Eye (tissue), 1 donor: ENCODE measurements at places on chromosomes 4 and X.

GRCh38 chr4:171834640-171835039 is 21.4 kb downstream of the GALNTL6 start:
- no peak for DNase-seq

DNA sequence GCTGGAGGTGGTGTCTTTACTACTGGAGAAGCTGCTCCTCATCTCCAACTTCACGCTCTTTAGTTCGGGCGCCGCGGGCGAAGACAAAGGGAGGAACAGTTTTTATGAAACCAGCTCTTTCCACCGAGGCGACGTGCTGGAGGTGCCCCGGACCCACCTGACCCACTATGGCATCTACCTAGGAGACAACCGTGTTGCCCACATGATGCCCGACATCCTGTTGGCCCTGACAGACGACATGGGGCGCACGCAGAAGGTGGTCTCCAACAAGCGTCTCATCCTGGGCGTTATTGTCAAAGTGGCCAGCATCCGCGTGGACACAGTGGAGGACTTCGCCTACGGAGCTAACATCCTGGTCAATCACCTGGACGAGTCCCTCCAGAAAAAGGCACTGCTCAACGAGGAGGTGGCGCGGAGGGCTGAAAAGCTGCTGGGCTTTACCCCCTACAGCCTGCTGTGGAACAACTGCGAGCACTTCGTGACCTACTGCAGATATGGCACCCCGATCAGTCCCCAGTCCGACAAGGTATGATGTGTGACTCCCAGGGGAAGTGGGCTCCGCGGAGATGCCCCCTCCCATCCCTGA is 634 bp downstream of the LRAT start:
- DNase-seq, result peak; percentile 51

- DNase-seq, result peak; percentile 6
Measured at GRCh38 chr4:145012841-145013240, 85.2 kb downstream of the ANAPC10 start.

DNA sequence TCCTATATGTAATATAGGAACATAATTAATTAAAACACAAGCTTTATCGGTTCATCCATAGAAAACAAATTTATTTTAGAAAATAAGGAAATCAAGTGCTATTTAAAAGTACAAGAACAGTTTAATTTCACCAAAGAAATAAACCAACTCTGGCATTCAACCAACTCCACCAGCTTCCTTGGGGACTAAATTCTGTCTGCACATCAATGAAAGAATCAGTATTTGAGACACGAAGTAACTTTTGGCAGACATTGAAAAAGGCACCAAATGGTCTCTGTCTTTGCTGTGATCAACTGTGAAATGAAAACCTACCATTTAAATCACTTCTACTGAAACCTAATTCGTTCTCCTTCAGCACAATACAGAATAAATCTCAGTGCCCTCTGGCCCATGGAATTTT is 719.7 kb upstream of the GRIA3 start:
- no peak for DNase-seq

DNA sequence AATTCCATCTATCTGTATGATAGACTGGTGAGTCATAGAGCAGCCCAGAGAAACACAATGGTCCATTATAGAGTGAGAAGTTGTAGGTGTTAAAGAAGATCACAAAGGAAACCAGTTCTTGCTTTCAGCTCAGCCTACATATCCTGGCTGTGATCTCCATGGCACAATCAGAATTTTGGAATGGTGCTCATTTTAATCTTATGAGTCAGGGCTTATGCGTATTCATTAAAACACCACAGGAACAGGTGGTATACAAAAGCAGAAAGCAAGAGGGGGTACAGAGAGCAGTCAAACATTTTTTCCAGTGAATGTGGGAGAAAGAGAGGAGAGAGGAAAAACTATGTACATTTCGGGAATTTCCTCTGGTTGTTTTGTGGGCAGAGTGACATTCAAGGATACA is 126.9 kb downstream of the MFAP3L start:
- no peak for DNase-seq

GRCh38 chrX:66638591-66639500 is at the start of gene EDA2R:
EDA2R (minus strand) TSS chrX:66639078; CDS start chrX:66616020, 23,058 bp downstream.
- DNase-seq, result peak; percentile 70

DNA sequence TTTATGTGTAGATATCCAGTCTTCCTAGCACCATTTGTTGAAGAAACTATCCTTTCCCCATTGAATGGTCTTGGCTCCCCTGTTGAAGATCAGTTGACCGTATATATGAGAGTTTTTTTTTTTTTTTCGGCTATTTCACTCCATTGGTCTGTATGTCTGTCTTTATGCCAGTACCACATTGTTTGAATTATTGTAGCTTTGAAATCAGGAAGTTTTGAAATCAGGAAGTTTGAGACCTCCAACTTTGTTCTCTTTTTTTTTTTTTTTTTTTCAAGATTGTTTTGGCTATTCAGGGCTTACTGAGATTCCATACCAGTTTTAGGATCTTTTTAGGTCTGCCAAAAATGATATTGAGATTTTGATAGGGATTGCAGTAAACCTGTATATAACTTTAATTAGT is 4.3 kb upstream of the SCD5 start:
- no peak for DNase-seq

- no peak for DNase-seq
Measured at GRCh38 chr4:8192748-8193738, 6.0 kb upstream of the SH3TC1 start.

GRCh38 chr4:47471591-47471990 is 8.1 kb upstream of the COMMD8 start:
- DNase-seq, result no peak

GRCh38 chr4:82623121-82623683 is 61.4 kb upstream of the TMEM150C start:
- DNase-seq, result no peak

- DNase-seq, result no peak
Measured at GRCh38 chr4:80803337-80803736, 227.2 kb upstream of the BMP3 start.

DNA sequence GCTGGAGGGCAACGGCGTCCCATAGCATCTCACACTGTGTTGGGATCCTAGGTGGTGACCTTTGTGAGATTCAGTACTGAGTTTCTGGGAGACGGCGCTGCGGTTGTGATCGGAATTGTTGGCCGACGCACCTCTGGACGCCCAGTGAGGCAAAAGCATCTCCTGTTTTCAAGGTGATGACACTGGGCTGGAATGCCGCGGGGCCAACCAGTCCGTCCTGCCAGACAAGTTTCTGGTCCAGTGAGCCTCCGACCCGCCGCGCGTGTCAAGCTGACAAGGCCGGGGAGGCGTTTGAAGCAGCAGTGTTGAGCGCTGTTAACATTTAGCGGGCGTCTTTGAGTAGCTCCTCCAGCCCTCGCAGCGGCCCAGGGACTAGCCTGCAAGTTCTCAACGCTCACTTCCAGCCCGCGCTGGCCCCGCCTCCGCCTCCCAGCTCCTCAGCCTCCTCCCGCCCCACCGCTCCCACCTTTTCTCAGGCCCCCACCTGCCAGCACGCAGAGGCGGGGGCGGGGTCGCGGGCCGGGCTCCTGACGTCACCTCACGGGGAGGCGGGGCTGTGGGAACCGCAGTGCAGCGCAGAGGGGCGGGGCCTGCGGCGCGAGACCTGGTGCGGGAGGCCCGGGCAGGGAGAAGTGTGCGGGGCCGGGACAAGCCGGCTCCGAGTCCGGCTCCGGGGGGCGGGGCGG is 482 bp upstream of the CDS1 start:
- DNase-seq, result peak; percentile 97

- DNase-seq, result no peak
Measured at GRCh38 chrX:1151378-1152077, 60.9 kb downstream of the CRLF2 start.

DNA sequence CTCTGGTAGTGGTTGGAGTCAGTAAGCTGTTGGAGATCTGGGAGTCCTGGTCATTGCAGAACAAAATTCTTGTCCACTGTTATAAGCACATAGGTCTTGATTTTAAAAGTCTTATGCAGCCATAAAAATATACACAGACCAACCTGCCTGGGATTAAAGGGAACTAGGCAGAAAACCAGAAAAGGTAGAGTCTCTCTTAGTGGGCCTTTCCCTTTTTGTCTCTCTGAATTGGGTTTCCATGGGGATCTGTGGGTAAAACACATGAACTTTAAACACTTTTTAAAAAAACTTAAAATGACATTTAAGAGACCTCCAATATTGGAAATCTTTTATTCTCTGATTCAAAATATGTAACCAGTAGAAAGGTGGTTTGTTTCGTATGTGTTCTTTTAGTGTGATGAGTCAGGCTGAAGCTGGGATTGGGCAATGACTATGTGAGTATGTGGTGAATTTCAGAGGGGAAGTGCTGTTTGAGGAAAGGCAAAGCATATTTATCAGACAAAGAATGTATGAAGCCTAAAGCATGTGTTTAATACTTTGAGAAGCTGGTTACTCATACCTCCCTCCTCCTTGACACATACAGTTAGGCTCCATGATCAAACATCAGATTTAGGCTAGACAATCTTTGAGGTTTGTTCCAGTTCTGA is 29.6 kb downstream of the SLC16A2 start:
- DNase-seq, result no peak

- no peak for DNase-seq
Measured at GRCh38 chrX:129693354-129693753, 38.6 kb upstream of the APLN start.

DNA sequence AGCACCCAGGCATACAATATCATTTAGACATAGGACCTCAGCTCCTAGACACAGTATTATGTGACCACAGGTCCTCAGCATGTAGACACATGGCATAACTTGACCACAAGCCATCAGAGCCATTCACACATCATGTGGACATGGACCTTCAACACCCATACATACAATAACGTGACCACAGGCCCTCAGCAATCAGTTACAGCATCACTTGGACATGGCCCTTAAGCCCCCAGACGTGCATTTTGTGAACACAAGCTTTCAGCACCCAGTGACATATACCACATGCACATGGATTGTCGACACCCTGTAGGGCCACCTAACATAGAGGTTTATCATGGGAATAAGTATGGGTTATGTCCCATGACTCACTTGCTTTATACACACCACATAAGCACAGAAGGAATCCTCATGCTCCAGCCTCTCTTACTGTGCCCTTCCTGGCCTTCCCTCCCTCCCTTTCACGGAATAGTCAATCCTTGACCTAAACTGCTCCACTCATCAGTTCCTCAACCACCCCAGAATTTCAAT is 1.9 kb downstream of the TSPYL2 start:
- DNase-seq, result no peak

- peak; percentile 74 for DNase-seq
Measured at GRCh38 chrX:23901805-23902204, 5.9 kb downstream of the APOO start.

- DNase-seq, result no peak
Measured at GRCh38 chr4:31803526-31804195, 1083.5 kb downstream of the PCDH7 start.

- DNase-seq, result no peak
Measured at GRCh38 chr4:98674404-98675173, 16.2 kb upstream of the TSPAN5 start.

- DNase-seq, result peak; percentile 46
Measured at GRCh38 chr4:132809298-132810032, 339.6 kb upstream of the PCDH10 start.
